NCI-H2081 treated with DMSO at 0.1 percent for 48 hours (cell line): ENCODE measurements at places on chromosomes 2 and 18.

DNA sequence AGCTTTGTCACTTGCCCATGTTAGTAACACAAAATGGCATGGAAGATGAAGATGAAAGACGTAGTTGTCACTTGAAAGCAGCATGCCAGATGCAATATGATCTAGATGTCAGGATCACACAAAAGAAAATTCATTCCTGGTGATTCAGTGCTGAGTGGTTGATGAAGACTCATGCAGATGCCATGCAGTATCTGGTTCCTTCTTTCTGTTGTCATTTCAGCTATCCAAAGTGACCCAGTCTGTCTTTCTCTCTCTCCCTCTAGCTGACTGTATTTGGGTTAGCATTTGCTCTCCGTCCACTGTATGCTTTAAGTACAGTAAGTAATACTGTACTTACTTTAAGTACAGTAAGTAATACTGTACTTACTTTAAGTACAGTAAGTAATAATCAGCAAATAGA lies 50.4 kb downstream of the TTN start:
- DNase-seq, result no peak

GRCh38 chr2:171595456-171595855 lies 73.2 kb downstream of the CYBRD1 start:
- no peak for DNase-seq

GRCh38 chr2:224952936-224953657 lies 89.2 kb downstream of the DOCK10 start:
- no peak for DNase-seq

DNA sequence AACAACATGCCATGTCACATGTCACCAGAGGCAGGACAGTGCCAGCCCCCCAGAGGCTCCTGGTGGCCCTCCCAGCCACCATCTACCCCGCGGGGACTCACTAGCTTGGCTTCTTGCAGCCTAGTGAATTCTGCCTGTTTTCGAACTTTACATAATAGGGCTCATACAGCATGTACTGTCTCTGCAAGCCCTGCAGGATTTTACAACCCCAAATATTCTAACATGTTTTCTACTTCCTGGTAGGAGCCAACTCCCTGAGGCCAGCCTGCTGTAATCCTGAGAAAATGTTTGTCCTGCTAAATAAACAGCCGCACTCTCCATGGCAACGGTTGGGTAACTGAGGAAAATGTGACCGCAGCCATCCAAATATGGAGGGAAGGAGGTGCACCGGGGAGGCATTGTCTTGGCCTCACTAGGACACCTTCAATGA lies 2.7 kb downstream of the PER2 start:
- no peak for DNase-seq

GRCh38 chr18:55088000-55088401 lies 128.7 kb upstream of the CCDC68 start:
- DNase-seq, result no peak

DNA sequence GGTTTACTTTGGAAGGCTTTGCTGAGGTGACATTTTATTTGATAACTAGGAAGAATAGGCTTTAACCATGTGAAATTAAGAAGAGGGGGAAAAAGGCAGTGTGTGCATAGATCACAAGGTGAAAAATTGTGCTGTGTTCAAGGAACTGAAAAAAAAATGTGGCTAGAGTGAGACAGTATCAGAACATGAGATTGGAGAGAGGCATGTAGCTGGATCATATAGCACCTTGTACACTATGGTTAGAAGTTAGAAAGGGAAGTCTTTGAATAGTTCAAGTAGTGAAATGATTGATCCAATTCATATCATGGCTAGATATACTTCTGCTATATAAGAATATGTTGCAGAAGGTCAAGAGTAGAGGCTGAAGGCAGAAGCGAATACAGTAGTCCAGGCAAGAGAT lies 12.3 kb upstream of the TNFRSF11A start:
- DNase-seq, result no peak

GRCh38 chr18:70078106-70078505 lies 127.4 kb downstream of the RTTN start:
- DNase-seq, result no peak

GRCh38 chr2:17355608-17356329 lies 162.5 kb downstream of the RAD51AP2 start:
- no peak for DNase-seq

- no peak for DNase-seq
These were observed 24.4 kb downstream of the LBH start for GRCh38 chr2:30255466-30256408.

GRCh38 chr18:57916684-57917083 lies 113.6 kb upstream of the ATP8B1 start:
- DNase-seq, result no peak

DNA sequence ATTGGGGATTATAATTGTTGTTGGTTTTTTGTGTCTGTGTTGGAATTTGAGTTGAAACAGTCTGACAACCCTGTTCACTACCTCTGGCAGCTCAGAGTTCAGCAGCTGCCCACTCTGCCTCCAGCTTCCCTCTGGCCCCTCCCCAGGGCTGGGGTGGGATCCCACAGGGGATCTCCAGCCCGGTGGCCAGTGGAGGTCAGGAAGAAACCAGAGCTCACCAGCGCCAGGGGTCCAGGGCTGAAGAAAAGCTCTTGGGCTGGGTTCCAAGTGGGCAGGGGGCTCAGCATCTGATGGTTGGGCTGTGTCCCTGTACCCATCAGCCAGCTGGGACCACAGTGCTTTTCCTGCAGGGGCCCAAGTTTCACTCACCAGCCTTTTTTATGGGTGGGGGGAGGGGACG lies 16.5 kb upstream of the NCL start:
- no peak for DNase-seq

DNA sequence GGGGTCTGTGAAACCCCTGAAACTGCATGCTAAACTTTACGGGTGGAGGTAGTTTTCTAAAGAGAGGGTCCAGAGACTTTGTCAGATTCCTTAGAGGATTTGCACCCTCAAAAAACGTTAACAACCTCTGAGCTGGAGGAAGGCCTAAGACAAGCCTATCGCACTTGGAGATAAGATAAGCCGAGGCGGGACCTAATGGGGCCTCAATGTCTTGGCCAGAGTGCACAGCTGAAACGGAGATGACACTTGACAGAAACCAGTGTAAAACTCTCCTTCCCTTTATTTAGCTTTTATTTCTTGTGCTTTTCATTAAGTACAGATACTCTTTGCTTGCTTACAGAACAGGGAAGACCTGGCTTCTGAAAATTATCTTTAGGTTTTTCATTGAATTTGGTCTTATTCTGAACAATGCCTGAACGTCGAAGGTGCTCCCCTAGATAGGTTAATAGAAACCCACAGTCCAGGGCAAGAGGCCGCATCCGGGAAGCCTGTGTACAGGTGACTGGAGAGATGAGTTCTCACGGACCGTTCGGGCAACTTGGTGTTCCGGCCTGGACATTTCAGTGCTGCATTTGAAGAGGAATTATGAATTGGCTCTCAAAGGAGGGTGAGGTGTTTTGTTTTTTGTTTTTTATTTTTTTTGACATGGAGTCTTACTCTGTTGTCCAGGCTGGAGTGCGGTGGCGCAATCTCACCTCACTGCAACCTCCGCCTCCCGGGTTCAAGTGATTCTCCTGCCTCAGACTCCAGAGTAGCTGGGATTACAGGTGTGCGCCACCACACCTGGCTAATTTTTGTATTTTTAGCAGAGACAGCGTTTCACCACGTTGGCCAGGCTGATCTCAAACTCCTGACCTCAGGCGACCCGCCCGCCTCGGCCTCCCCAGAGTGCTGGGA lies 49.7 kb downstream of the SH3BP4 start:
- no peak for DNase-seq

GRCh38 chr2:10007921-10008808 lies 35.2 kb upstream of the KLF11 start:
- DNase-seq, result no peak

DNA sequence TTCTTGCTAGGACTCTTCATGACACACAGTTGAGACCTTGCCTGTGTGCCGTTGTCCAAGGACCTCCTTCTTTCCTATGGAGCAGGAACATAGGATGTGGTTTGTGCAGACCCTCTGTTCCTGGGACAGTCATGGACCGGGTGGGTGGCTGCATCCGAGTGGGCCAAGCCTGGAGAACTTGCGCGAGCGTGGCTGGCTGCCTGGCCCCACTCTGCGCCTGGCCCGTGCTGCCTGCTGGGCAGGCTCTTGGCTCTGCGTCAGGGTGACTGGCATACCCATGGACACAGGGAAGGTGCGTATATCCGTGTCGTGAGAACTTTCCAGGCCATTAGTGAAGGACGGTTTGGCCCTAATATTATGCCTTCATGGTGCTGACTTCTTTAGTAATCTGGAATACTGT lies 68.2 kb downstream of the DCDC2C start:
- DNase-seq, result no peak

DNA sequence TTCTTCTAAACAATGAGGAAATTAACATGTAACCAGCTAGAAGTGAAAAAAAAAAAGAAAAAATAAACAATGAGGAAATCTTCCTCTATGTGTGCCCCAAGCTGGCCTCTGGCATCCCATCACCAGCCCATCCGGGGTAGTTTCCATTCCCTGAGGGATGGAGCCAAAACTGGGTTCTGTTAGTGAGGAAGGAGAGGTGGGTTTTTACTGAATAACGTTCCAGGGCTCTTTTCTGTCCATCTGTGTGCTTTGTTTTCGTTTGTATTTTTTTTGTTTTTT lies 9.7 kb downstream of the EFHD1 start:
- DNase-seq, result no peak

- no peak for DNase-seq
These were observed 246.1 kb upstream of the TNP1 start for GRCh38 chr2:217105733-217106649.

DNA sequence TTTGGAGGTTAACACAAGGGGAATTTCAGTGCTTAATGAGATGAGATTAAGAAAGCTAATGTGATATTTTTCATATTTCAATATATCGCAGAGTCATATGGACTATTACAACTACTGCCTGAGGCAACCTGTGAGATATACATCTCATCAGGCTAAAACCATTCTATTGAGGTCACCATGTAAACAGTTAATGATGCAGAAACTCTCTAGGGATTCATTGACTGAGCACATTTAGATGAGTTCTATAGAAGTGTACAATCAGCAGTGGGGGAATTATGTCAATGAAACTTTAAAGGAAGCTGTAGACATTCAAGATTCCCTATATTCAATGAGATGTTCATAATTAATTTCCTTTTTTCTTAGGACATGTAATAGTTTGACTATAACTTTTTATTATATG lies 687.4 kb upstream of the SYT4 start:
- DNase-seq, result no peak
